ENCODE measurements at places on chromosomes 5 and 9. TPM values are rescaled to one million over a fixed set of nuclear protein-coding genes. Genes with fewer than 3 reads are reported as not detected.

DNA sequence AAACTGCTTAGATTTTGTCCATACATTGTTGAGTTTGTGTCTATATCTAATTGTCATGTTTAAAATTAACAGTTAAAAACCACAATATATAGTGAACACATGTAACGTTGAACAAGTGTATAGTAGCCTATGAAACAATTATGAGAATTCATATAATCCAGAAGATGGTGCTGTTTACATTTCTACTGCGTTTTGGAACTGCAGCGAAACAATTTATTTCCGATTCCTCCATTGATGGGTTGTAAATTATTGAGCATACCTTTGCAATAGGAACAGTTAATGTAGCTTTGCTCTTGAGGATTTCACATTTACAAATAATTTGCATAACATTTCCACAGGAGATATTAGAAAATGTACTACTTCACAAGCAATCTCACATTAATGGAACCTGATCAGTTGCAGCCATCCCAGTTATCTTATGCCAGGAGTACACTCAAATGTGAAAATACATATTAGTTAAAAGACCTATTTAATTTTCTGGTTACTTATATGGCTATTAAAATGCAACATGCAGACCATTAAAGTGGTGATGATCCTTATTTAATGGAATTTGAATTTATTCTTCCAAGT, 411.8 kb downstream of the CDH10 start:
- H3K27ac ChIP-seq, result no peak overlapping the region
- H3K27me3 ChIP-seq, result no peaks in the 10 kb centered on the region
- no peaks in the 10 kb centered on the region for H3K36me3 ChIP-seq
- DNase-seq, result no peak
- no peaks in the 10 kb centered on the region for H3K4me1 ChIP-seq
- H3K4me3 ChIP-seq, result no peak overlapping the region

- no peak overlapping the region for H3K4me3 ChIP-seq
- peaks cover 2% of the 10 kb centered on the region for H3K4me1 ChIP-seq
- H3K27ac ChIP-seq, result no peak overlapping the region
- H3K36me3 ChIP-seq, result no peaks in the 10 kb centered on the region
- DNase-seq, result no peak
These were observed 196.7 kb downstream of the EBF1 start for GRCh38 chr5:158903006-158903405.

DNA sequence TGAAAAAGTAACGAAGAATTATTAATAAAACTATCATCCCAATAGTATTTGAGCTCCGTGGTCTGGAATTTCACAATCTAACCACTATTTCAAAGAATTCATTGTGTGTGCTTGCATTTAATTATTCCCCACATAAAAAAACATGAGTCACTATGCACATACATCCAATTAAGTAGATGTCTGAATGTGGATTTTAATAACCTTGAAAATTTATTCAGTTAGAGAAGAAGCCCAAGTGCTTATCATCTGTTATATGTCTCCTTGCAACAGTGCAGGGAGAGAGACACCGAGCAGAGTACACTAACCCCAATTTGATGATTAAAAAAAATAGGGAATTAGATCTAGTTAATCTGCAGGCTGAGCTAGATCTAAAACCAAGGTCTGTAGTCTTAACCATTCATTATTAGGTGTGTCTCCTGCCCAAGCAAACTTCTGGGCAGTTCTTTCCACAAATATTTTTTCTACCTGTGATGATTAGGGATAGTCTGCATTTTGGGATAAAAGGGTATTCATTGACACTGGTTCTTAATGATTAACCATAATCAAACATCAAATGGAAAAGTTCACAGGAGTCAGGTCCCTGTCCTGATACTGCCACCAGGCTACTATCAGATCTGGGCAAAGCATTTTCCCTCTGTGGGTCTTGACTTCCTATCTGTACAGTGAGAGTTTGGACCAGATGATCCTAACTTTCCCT, 164.2 kb downstream of the GRIA1 start:
- no peak for DNase-seq
- no peak overlapping the region for H3K27ac ChIP-seq
- no peaks in the 10 kb centered on the region for H3K4me1 ChIP-seq
- H3K4me3 ChIP-seq, result no peak overlapping the region

GRCh38 chr5:21594566-21594965, 1258.6 kb downstream of the CDH12 start:
- no peak overlapping the region for H3K4me3 ChIP-seq
- H3K27me3 ChIP-seq, result no peaks in the 10 kb centered on the region
- no peak overlapping the region for H3K27ac ChIP-seq
- peaks cover 7% of the 10 kb centered on the region for H3K36me3 ChIP-seq

GRCh38 chr9:24449976-24450375, 95.7 kb downstream of the IZUMO3 start:
- no peaks in the 10 kb centered on the region for H3K27me3 ChIP-seq
- no peak for DNase-seq
- no peaks in the 10 kb centered on the region for H3K36me3 ChIP-seq

DNA sequence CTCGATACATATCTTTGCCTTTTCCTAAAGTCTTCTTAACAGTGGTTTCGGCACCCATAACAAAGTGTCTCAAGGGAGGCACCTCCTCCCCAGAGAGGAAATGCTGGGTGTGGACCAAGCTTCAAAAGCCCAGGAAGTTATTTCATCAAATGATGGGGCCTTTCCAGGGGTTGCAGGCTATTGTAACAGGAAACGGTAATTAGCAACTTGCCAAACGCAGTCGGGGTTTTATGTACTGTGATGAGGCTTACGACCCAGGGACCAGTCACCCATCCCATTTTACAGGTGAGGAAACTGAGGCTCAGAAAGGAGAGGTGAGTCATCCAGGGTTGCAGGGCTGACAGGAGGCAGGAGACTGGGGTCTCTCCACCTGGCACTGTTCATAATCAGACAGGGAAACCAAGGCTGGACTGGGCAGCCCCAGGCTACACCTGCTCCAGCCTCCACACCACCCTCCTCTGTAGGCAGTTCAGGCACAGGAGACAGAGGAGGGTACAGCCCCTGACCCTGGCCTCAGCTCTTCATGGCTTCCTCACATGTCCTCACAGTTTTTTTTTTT, 30.0 kb upstream of the SUSD3 start:
- no peak overlapping the region for H3K4me3 ChIP-seq
- no peaks in the 10 kb centered on the region for H3K4me1 ChIP-seq
- H3K27ac ChIP-seq, result no peak overlapping the region
- DNase-seq, result no peak
- no peaks in the 10 kb centered on the region for H3K27me3 ChIP-seq

DNA sequence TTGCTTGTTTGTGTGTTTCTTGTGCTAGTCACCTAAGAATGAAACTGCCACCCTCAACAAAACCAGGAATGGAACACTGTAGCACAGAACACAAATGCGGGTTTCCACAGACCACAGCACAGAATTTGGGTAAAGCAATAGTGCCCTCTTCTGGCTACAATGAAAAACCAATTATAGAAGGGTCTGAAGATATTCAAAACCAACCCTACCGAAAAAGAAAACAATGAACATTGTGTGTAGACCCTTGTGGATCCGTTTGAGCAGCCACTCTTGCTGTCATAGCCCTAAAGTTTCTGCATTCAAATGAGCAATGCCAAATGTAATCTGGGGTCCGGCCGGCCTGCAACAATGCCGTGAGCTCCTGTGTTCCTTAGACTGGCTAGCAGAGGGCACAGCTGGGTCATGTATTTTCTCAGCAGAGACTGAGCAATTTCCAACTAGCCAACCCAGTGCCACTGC, 8.3 kb upstream of the ENC1 start:
- H3K36me3 ChIP-seq, result no peaks in the 10 kb centered on the region
- H3K27ac ChIP-seq, result no peak overlapping the region
- no peak for DNase-seq
- H3K4me1 ChIP-seq, result no peaks in the 10 kb centered on the region

DNA sequence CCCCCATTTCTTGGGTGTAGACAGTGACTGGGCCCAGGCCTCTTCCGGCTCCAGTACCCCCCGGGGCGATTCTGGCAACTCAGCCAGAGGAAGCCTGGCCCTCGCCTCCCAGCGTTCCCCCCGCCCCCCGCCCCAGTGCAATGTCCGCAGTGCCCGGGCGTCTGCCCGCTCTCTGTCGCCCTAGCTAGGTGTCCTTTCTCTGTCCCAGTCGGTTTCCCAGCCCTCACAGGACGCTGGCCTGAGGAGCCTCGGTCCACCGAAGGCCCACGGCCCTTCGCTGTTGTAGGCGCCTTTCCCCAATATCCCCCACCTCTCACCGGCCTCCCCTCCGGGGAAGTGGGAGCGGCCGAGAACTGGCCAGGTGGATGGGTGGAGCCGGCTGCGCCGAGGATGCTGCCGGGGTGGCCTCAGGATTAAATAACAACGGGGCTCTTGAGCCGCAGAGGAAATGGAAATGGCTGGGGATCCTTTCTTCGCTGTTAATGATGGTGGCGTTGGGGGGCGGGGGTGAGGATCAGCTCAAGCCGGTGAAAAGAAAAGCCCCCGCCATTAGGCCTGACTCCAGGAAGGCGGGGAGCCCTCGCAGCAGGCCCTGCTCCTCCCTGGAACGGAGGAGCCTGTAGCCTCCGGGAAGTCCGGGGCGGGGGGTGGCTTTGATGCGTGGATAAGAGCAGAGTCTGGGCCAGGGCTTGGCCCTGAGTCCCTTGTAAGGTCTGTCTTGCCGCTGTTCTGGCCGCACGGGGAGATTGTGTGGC, 1.1 kb upstream of the SPRY4 start:
- H3K36me3 ChIP-seq, result peaks cover 32% of the 10 kb centered on the region
- peak overlapping the region; percentile 96 for H3K4me3 ChIP-seq
- H3K27ac ChIP-seq, result peak overlapping the region; percentile 82
- DNase-seq, result peak; percentile 91

GRCh38 chr5:177540438-177540837, 13.9 kb downstream of the FAM193B start:
- H3K36me3 ChIP-seq, result peaks cover 22% of the 10 kb centered on the region
- H3K4me1 ChIP-seq, result no peaks in the 10 kb centered on the region
- no peaks in the 10 kb centered on the region for H3K27me3 ChIP-seq
- no peak for DNase-seq
- no peak overlapping the region for H3K27ac ChIP-seq

DNA sequence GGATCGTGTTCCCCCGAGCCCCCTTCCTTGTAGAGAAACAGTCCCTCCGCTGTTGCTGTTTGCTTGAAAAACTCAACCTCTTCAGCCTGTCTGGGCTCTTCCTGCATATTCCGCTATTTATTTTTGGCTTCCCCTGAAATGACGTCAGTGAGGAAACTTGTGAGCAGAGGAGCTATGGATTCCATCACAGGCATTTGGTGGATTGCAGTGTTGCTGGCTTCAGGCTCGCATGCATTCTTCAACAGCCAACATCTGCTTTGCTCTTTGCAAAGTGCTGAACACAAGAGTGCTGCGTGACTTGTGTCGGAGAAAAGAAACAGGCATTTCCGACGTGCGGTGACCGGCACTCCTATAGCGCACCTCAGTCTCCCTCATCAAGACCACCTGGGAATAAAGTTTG, 232.7 kb downstream of the RFK start:
- no peaks in the 10 kb centered on the region for H3K27me3 ChIP-seq
- H3K4me1 ChIP-seq, result peaks cover 2% of the 10 kb centered on the region
- no peak overlapping the region for H3K4me3 ChIP-seq
- no peak overlapping the region for H3K27ac ChIP-seq
- no peak for DNase-seq

DNA sequence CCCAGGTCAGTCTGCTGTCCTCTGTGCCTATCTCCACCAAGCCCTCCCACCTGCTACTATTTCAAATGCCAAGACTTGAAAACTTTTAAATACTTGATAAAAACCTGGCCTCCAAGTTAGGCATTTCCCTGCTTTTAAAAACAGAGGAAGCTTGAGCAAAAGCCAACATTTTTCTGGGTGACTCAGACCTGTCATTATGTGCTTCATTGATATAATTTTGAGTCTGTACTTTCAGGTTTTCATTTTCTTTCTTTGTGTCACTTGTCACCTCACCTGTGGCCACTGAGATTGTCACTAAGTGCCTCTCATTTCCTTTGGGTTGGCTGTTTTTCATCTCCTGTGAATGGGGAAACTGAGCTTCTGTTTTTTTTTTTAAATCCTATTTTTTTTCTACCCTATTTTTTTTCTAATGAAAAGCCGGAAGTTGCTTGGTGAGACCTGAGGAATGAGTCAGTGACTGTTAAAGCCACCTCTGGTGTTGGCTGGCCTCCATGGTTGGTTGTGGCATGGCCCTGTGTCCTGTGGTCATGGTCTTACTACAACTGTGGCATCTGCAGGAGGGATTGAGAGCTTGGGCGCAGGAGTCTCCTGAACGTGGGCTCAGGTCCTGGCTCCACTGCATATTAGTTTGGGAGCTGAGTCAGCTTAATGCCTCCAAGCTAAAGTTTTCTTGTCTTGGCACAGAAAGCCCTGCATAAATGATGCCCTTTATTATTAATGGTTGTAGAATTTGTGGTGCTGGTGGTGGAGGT, 56.7 kb downstream of the ARHGAP26 start:
- DNase-seq, result no peak
- no peak overlapping the region for H3K4me3 ChIP-seq
- H3K36me3 ChIP-seq, result no peaks in the 10 kb centered on the region
- no peak overlapping the region for H3K27ac ChIP-seq
- peaks cover 9% of the 10 kb centered on the region for H3K4me1 ChIP-seq

DNA sequence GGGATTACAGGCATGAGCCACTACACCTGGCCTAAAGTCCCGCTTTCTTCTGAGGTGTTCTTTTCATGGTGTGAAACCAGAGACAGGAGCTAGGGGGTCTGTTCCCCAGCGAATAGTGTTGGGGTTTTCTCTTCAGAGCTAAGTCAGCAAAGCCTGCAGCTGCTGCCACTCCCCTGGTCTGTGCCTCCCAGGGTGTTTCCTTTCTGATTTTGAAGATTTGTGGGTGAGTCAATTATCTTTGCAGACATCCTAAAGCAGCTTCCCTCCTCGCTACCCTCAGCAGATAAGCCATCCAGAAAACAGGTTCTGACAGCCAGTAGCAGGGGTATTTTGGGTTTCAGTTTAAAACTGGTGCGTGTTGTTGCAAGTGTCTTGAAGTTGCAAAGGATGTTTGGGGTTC, 72.0 kb upstream of the IQGAP2 start:
- H3K4me1 ChIP-seq, result peaks cover 7% of the 10 kb centered on the region
- DNase-seq, result no peak
- H3K27ac ChIP-seq, result no peak overlapping the region
- H3K27me3 ChIP-seq, result no peaks in the 10 kb centered on the region
- H3K36me3 ChIP-seq, result peaks cover 4% of the 10 kb centered on the region
- H3K4me3 ChIP-seq, result no peak overlapping the region

DNA sequence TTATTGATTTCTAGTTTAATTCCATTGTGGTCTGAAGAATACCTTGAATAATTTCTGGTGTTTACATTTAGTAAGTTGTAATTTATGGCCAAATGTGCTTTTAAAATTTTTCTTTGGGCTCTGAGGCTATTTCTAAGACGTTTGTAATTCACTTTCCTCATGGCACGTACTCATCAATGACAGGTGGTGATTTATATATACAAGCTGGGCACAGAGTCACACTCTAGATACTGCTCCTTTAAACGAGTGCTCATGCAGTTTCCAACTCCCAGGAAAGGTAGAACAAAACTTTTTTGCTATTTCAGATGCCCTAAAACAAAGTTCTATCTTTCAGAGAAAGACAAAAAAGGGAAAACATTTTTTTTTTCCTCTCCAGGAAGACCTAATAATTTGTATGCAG, 146.9 kb downstream of the AUH start:
- no peak overlapping the region for H3K27ac ChIP-seq
- H3K36me3 ChIP-seq, result peaks cover 4% of the 10 kb centered on the region
- no peaks in the 10 kb centered on the region for H3K27me3 ChIP-seq
- no peak overlapping the region for H3K4me3 ChIP-seq

- peak overlapping the region; percentile 76 for H3K4me3 ChIP-seq
- H3K36me3 ChIP-seq, result no peaks in the 10 kb centered on the region
- H3K4me1 ChIP-seq, result peaks cover 4% of the 10 kb centered on the region
These were observed 629 bp upstream of the CD74 start for GRCh38 chr5:150413176-150413901.

The UBTD2 gene
- 39.9 TPM for total RNA-seq

The IL13 gene
- total RNA-seq, result not detected

The NSG2 gene
- not detected for total RNA-seq

The DOCK8 gene
- 2.3 TPM for total RNA-seq

The PAPPA gene
- 0.17 TPM for total RNA-seq

The DCP2 gene
- 176 TPM for total RNA-seq

The HMHB1 gene
- not detected for total RNA-seq

Data from H9 (cell line).